ENCODE measurements at places on chromosomes 7 and 10.

- DNase-seq: no peak
Observed at GRCh38 chr7:40986351-40986873, 716.5 kb downstream of the INHBA start.

DNA sequence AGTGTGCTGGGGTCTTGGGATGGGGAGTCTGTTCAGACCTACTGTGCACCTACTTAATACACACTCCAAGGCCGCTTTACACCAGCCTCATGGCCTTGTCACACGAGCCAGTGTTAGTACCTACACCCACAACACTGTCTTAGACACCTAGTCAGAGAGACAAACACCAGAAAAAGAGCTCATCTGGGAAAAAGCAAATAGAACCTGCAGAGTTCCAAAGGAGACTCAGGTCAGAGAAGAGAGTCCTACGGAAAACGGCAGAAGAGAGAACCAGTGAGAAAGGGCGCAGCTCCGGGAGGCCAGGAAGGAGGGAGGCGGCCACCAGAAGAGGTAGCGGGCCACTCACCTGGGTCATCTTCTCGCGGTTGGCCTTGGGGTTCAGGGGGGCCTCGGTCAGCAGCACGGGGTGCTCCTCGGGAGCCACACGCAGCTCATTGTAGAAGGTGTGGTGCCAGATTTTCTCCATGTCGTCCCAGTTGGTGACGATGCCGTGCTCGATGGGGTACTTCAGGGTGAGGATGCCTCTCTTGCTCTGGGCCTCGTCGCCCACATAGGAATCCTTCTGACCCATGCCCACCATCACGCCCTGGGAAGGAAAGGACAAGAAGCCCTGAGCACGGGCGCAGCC, 105.3 kb upstream of the TNRC18 start:
- DNase-seq: no peak

DNA sequence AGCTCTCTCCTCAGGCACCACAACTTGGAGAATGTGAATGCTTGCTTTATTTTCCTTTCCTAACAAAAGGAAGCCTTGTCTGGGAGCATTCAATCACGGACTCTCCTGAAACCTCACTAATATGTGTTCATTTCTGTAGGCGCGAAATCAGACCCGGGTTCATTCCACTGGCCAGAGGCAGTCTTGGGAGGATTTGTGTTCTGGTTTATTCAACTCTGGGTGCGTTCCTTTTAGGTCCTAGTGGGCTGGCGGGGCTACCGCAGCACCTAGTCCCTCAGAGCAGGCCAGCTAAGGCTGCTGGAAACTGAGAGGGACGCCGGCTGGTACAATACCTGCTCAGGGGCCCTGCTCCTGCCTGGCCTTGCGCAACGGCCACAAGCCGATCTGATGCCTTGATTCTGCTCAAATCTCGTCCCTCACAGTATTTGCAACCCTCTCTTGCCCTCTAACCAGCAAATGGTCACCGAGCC, 7.5 kb downstream of the HOXA4 start:
- DNase-seq: no peak

GRCh38 chr7:129499999-129500398, 2.3 kb upstream of the SMKR1 start:
- no peak for DNase-seq

GRCh38 chr10:114911801-114912469, 26.1 kb upstream of the TRUB1 start:
- DNase-seq: no peak

DNA sequence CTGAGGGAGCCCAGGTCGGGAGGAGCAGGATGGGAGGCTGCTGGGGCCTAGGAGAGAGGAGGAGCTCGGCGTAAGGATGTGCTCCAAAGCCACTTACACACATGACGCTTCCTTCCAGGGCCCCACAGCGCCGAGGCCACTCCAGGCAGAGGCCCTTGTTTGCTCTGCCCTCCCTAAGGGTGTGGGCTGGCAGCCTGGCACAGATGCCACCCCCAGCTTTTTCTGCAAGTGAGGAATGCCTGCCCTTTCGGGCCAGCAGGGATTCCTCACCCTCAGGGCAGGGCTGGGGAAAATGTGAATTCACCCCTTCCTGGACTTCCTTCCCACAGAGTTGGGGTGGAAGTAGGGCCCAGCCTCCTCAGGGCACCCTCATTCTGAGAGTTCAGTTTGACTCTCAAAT, 5.6 kb upstream of the AQP1 start:
- no peak for DNase-seq

GRCh38 chr7:116271161-116271913, 61.0 kb downstream of the TES start:
- no peak for DNase-seq

DNA sequence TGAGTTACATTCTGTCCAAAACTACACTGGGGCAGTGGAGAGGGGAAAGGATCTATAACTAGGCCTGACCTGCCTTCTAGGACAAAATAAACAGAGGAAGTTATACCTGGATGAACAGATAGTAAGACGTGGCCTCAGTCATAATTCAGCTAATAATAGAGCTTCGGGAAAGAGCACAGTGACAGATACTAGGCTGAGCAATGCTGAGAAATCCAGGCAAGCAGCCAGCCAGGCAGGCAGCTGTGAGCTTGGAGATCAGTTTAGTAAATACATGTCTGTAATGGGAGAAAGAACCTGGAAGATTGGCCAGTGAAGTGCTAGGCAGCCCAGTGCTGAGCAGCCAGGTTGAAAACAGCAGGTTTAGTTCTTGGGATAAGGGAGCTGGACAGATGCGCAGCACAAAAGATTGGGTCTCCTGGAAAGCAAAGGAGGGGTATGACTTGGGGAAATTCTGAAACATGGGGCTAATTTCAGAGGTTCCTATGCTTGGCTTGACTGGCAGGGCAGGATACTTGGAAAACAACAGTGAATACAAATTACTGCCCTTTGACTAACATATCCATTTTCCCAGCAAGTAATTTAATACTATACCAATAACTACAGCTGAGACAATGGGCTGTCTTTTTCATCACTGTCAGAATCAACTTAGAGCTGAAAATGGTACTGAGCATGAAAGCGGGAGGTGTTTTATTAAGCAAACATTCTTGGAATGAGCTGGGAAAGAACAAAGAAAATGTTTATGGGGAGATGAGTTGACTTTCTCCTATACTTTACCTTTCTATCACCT, 140.8 kb downstream of the DGKB start:
- DNase-seq: no peak
